ENCODE measurements at places on chromosomes 6 and 20.

- no peak for DNase-seq
Observed at GRCh38 chr6:161736781-161737292, 463.0 kb upstream of the AGPAT4 start.

DNA sequence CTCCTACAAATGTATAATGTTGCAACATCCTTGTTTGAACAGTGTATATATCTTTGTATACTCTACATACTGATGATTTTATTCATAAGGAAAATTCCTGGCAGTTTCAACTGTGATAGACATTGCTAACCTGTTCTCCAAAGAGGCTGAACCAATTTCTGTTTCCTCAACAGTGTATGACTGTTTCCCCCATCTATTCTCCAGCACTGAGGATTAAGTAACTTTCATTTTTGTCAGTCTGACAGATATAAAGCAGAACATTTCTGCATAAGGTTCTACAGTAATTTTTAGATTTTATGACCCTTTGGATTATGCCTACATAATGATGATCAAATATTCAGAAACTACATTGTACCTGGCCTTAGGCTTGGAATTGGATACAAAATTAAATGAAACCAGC lies 9.9 kb downstream of the PPP1R16B start:
- no peak for DNase-seq

- no peak for DNase-seq
Observed at GRCh38 chr6:1786455-1787453, 177.0 kb downstream of the FOXC1 start.

DNA sequence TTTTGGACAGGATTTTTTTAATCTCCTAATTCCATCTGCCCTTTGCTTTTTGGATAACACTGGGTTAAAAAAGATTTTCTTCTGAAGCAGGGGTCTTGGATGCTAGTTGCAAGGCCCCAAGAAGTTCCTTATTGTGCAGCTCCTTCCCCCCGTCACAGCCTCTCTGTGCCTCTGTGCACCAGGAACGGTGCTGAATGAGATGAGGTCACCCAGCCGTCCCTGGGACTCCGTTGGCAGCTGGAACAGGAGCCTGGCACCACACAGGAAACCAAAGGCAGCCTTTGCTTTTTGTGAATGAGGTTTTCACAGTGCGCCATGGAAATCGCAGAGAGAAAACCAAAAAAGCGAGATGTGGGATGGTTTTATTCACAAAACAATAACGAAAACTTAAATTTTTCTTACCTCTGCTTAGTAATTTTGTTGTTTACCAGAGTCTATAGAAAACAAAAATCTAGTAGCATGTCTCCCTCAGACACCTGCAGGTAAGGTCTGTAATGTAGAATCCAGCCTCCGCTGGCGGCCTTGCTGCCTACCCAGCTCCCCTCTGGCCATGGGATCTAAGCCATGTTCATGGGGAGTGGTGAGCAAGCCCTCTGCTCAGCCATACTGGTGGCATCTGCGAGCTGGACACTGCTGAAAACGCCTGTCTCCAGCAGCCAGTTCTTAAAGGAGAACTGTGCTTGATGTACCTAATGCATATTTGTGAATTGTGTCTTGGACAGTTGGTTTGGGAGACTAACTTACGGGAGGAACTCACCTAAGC lies 40.4 kb upstream of the SYNJ2 start:
- DNase-seq, result no peak

- DNase-seq, result no peak
Observed at GRCh38 chr6:11876934-11877433, 98.4 kb upstream of the ADTRP start.

DNA sequence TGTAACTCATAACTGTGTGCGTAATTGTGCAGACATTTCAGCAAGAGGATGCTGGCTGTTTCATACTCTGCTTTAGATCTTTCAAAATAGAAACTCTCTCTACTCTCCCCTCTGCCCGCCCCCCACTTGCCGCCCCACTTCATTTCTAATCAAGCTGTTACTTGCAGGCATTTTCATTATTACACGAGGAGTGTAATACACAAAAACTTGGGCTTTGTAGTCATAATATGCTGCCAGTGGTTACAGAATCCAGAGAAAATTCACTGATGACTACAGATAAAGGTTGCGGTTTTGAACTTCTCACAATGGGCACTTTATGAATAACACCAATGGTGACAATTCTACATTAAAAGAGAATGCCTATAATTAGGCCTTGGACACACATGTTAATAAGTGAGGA lies 194.0 kb upstream of the POU3F2 start:
- no peak for DNase-seq

- no peak for DNase-seq
Observed at GRCh38 chr20:46036370-46036769, 7.4 kb downstream of the SLC12A5 start.

- no peak for DNase-seq
Observed at GRCh38 chr20:52247548-52247947, 56.0 kb upstream of the ZFP64 start.

- DNase-seq, result no peak
Observed at GRCh38 chr20:62764156-62764935, 31.9 kb upstream of the MRGBP start.

DNA sequence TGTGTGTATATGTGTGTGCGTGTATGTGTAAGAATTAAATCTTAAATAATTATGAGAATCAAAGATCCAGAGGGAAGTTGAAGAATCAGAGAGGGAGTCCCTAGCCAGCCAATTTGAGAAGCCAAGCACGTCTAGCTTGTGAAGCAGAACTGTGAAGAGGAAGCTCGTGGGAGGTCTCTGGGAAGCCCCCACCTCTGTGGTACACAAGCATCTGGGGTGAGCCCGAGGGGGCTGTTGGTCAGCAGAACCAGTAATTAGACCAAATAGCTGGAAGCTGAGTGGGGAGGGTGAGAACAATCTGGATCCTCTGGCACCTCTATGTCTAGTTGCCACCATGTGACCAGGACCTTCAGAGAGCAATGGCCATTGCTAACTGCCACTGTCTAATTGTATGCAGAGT lies 310.0 kb upstream of the PRND start:
- no peak for DNase-seq

DNA sequence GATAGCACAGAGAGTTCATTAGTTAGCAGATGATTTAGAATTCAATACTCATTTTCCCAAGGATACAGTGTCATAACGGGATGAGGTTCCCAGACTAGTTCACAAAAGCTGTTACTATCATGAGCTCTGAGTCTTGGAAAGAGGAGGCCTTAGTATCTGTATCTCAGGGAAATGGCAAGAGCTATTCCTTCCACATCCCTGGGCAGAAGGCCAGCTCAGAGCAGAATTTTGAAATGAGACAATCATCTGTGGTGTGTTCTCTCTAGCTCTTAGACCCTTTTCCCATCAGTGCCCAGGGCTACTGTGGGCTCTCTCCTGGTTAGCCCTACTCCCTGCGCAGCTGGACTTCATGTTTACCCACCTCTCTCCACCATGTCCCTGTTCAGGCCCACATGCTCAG lies 64.5 kb downstream of the JAG1 start:
- DNase-seq, result no peak

DNA sequence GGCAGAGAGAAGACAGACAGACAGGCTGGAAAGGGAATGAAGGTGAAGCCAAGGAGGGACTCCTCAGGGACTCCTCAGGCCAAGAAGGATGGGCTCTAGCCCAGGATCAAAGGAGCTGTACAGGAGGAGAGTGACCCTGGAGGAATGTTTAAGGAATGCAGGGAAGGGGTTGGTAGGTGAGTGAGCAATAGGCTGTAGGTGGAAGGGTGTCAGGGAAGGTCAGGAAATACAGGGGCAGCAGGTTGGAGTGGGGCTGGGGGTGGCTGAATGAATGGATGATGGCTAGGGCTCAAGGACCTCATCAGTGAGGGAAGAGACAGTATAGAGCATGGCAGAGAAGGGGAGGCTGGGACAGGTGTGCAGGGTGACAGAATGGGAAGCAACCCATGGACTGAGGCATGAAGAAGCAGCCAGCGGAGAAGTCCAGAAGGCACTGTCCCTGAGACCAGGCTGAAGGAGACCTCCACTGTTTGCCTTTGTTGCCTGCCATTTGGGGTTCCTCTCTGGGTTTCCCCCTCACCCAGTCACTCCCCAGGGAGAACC lies 13.2 kb downstream of the SYNGAP1 start:
- DNase-seq, result no peak

GRCh38 chr20:47515843-47516242 lies 14.2 kb downstream of the NCOA3 start:
- no peak for DNase-seq

DNA sequence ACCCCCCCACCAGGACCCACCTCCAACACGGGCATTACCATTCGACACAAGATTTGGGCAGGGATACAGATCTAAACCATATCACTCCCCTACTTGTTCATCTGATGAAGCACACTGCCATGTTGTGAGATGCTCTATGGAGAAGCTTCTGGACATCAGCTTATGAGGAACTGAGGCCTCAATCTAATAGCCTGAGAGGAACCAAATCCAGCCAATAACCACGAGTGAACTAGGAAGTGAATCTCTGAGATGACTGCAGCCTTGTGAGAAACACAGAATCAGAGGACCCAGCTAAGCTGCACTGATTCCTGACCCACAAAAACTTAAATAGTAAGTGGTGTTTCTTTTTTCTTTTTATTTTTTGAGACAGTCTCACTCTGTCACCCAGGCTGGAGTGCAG lies 21.6 kb upstream of the ZBTB2 start:
- no peak for DNase-seq

DNA sequence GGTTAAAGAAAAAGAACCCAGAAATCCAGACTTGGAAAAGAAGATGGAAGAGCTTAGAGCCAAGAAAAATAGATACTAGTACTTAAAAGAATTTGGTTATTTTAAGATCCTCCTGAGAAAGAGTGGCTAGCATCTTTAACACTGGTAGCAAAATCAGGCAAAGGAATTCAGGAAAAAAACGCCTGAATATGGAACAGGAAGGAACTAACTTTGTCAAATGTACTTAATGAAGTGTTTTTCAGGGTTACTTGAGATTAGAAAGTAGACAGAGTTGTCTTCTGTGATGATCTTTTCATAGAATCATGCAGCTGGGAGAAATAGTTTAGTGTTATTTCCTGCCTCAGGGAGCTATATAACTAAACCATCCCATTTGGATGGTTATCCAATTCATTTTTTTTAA lies 50.8 kb upstream of the SASH1 start:
- no peak for DNase-seq

- DNase-seq, result no peak
Observed at GRCh38 chr6:155315516-155315871, 1.2 kb upstream of the TFB1M start.

GRCh38 chr6:167093406-167093921 lies 29.4 kb upstream of the CCR6 start:
- no peak for DNase-seq

DNA sequence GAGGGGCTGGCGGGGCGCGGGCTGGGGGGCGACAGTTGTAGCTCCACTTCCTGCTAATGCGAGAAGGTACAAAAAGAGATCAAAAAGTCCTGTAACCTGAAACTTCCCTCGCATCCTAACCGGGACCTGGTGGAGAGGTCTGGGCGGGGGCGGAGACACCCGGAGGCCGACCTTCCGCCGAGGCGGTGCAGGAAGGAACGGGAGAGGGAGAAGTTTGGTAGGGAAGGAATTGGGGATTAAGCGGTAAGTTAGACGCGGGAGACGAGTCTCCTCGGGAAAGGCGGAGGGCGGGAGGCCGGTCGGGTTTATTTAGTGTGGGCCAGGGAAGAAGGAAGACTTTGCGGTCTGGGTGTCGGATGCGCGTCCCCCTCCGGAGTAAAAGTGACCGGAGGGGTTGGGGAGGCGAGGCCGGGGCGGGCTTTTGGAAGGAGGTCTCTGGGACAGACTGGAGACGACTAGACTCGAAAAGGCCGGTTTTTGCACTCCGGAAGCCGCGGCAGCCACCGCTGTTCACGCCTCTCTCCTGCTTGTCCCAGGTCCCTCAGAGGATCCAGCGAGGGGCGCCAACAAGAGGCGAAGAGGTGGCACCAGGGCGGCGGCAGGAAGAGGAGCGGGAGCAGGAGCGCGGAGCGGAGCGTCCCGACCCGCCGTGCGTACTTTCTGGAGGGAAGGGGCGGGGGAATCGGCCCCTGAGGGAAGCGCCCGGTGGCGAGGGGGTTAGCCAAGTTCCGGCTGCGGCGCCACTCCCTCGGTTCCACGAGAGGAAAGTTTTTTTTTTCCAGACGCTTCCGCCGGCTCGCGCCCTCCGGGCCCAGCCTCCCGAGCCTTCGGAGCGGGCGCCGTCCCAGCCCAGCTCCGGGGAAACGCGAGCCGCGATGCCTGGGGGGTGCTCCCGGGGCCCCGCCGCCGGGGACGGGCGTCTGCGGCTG lies 734 bp downstream of the TPBG start:
- DNase-seq, result peak; percentile 43

DNA sequence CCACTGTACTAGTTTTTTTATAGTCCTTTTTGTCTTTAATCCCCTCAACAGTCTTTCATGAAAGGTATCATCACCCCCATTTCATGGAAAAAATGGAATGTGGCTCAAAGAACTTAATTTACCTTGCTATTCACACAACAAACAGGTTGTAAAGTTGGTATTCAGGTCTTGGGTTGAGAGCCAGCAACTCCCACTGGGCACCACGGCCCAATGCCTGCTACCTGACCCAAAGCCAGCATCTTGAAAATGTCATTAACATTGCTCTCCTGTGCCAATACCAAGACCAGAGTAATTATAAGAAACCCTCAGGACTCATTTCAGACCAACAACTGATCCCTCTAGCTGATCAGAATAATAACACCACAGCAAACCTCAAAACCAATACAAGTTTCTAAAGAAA lies 75.7 kb downstream of the METTL24 start:
- no peak for DNase-seq

GRCh38 chr6:116278854-116279231 lies 887 bp downstream of the TSPYL1 start:
- DNase-seq, result peak; percentile 21

DNA sequence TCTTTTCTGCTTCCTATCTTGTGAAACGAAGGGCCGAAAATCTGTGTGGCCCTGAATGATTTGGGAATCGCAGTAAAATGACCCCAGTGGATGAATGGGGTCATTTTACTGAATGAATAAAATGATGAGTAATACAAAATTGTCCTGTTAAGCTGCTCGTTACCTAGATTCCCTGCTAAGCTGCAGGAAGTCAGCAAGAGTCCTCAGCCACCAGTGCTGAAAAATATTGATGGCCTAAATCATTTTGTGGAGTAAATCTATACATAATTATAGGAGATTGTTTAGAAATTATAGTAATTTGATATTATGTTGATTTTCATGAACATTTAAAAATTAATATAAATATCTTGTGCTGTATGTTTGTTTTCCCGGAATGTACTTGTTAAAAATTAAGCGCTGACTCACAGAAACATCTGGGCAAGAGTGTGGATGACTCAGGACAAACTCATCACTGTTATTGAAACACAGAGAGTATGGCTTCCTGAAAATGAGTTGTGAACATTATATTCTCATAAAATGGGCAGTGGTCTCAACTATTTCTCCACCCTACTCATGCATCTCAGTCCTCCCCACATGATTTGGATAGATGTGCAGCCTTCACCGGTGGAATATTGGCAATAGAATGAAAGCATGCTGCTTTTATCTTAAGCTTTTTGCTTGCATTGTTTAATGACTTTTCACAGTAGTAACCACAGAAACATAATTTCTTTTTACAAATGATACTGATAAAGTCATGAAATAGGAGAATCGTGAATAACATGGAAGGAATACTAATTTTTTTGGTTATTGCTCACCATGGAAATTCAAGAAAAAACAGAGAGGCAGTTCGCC lies 36.2 kb upstream of the RGS17 start:
- peak; percentile 75 for DNase-seq
